ENCODE measurements at places on chromosomes 2 and 18. TPM values are rescaled to one million over a fixed set of nuclear protein-coding genes. Genes with fewer than 3 reads are reported as not detected.

The UGT1A3 gene
- total RNA-seq: 0.24 TPM

The SCYGR5 gene
- not detected for total RNA-seq

The TIMM21 gene
- 19.5 TPM for total RNA-seq

The EMILIN1 gene
- total RNA-seq: 0.24 TPM

The SALL3 gene
- not detected for total RNA-seq

The TLX2 gene
- not detected for total RNA-seq

The SIGLEC15 gene
- 1.2 TPM for total RNA-seq

Measured in tracheal epithelial cell (primary cell).